Midbrain (tissue), 1 donor: ENCODE measurements at places on chromosomes 3 and 15.
A peak's percentile ranks its signal among the peaks of the same experiment; 100 is the strongest.

DNA sequence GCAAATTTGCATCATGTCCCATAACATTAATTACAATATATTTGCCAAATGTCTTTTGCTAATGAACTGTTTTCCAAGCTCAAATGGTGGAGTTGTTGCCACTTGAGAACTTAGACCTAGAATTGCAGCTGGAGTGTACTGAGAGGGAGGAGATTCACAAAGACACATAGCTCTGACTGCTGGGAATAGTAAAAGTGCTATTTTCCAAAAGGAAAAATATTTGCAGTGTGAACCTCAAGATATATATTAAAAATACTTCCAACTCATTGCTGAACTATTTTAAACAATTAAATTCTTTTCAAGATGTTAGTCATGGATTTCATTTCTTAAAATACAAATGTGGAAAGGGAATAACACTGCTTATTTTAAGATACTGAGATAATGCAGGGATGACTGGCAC, 666.8 kb upstream of the ARPP21 start:
- no peak for DNase-seq

DNA sequence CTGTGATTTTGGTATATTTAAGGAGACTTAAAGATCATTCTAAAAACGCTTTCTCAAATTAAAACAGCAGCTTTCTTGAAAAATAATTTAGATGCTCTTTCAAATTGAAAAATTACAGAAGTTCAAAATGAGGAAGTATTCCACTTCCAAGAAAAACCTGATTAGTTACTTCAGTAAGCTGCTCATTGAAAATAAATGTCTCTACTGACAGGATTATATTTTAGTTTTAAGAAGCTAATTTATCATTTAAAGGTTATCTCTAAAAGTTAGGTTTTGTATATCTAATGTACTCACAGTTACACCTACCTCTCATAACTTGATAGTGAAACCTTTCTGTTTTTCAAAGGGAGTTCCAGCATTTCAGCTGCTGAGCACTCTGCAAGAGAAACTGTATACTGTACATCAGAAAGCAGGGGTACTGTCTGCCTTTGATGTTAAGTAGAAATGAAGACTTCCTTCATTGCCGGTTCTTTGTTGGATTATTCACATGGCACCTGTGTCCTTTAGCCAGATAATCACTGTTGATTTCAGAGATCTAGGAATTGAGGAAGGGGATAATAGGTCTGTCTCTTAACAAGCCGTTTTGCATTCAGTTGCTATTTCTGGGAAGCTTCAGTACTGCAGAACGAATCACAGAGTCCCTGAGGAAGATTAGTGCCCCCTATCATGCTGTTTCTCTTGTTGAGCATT, 161.6 kb downstream of the TCF12 start:
- no peak for DNase-seq

- DNase-seq: no peak
Measured at GRCh38 chr3:149462581-149463011, 11.9 kb upstream of the TM4SF4 start.

DNA sequence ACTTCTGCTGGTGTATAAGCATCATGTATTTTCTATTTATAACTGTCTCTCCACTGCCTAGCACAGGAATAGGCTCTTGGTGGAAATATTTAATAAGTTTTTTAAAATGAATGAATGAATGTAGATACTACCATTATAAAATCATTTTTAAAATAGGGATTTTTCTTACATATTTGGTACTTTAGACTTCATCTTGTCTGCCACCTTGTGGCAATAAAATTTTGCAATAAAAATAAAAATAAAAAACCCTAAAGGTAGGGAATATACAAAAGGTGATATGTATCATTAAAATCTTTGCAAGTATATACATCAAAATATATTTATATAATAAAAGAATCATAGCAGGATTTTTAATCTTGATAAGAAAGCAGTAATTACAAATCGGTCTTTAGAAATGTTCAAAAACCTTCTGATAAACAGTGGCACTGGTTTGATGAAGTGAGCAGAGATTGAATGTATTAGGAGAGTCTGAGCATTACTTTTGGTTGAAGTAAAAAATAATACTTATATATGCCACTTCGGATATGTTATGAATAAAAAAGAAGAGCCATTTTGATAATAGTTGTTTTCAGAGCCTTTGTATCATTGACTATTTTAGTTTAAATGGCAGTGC, 95.2 kb downstream of the SPATA16 start:
- no peak for DNase-seq

GRCh38 chr15:87549296-87549695, 707.2 kb downstream of the NTRK3 start:
- no peak for DNase-seq

DNA sequence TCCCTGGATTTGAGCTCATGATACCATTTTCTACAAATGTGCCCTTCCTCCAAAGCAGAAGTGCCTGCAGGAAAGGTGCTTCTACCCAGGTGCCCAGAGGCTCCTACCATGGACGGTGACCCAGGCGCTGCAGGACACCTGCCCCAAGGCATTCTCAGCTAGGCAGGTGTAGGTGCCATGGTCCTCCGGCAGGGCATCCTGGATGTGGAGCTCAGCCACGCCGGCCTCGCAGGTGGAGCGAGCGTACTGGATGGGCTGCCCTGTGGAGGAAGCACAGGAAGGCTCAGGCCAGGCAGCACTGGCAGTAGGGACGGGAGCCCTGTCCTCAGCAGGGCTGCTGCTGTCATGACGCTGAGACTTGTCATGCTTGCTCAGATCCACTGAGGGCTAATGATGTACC, 137.2 kb upstream of the HACD2 start:
- DNase-seq: no peak

DNA sequence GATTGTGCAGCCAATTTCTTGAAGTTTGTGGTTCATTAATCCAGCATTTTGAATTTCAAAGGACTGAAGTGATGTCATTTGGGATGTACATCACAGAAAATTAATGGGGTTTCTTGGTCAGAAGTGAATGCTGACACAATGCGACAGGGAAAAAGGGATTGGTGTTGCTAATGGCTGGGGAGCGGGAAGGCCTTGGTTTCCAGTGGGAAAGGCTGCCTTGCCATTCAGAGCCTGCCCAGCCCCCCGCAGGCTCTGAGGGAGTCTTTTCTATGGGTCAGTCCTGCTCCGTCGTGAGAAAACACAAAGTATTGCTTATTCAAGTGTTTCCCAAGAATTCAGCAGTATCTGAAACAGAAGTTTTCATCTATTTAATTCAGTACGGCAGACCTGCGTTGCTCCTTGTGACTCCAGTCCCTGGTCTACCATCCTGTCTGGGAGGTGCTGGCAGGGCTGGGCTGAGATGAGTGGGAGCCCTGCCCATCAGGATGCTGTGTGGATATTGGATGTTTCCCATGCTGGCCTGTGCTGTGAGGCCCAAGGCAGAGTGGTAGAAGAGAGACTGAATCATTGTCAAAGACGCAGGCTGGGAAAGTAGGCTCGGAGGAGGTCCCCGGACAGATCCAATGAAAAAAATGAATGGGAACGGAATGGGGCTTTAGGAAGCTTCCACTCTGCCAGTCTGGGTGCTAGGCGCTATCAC, 111.2 kb upstream of the KLHL25 start:
- DNase-seq: no peak

DNA sequence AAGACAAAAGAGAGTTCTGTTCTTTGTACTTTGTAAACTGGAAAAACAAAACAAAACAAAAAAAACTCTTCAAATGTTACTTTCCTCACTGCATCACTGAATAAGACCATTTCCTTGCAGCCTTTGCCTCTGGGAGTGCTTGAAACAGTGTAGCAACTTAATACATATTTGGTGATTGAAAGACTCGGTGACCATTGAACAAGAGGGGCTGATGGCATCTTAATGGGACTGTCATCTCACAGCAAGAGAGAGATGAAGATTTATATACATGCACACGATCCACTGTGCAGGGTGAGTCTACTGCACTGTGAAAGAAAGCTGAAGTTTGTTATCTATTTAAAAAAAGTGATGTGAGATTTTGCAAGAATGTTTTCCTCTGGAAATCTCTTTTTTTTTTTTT, 111.9 kb upstream of the KLHL25 start:
- DNase-seq: no peak

GRCh38 chr3:145798696-145799537, 362.1 kb downstream of the PLOD2 start:
- peak; percentile 1 for DNase-seq

DNA sequence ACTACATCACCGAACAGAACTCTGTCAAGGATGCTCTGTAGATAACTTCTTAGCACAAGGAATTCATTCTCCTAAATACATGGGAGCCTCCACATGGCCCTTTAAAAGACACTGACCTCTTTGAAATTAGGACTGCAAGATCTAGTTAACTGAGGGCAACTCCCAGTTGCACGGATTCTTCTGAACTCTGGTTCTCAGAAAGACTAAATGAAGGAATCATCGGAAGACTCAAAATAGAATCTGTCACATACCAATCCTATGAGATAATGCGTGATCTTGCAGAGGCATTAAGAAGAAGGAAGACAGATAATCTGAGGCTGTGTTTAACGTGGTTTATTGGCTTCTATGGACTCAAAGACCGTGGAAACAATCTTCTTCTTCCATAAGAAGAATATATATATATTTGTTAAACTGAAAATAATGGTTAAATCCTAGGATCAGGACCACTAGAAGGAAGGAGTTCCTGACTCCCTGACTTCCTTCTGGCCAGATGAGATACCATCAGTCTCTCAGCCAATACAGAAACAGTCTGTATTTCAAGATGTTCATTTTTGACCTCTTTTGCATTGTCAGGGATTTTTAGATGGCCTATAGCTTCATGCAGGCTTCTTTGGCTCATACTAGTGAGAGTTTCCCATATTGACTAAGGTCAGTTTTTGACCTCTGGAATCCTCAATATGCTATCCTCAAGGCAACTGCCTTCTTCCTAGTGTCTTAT, 33.9 kb upstream of the TBC1D23 start:
- no peak for DNase-seq

- no peak for DNase-seq
Measured at GRCh38 chr3:43405888-43406642, 119.7 kb downstream of the SNRK start.

DNA sequence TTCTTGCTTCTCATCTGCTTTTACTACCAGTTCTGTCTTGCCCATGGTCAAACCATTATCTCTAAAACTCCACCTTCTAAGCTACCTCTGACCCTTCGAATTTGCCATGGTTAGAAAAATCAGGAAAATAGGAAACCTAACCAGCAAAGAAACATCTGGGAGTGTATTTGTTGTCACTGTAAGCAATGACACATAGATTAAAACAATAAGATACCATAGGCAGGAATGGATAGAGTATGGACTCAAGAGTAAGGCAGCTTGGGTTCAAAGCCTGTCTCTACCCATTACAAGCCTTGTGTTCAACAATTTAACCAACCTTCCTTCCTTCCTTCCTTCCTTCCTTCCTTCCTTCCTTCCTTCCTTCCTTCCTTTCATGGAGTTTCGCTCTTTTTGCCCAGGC, 34.9 kb downstream of the CRTC3 start:
- DNase-seq: no peak

- DNase-seq: no peak
Measured at GRCh38 chr15:33089878-33090757, 104.4 kb downstream of the FMN1 start.

DNA sequence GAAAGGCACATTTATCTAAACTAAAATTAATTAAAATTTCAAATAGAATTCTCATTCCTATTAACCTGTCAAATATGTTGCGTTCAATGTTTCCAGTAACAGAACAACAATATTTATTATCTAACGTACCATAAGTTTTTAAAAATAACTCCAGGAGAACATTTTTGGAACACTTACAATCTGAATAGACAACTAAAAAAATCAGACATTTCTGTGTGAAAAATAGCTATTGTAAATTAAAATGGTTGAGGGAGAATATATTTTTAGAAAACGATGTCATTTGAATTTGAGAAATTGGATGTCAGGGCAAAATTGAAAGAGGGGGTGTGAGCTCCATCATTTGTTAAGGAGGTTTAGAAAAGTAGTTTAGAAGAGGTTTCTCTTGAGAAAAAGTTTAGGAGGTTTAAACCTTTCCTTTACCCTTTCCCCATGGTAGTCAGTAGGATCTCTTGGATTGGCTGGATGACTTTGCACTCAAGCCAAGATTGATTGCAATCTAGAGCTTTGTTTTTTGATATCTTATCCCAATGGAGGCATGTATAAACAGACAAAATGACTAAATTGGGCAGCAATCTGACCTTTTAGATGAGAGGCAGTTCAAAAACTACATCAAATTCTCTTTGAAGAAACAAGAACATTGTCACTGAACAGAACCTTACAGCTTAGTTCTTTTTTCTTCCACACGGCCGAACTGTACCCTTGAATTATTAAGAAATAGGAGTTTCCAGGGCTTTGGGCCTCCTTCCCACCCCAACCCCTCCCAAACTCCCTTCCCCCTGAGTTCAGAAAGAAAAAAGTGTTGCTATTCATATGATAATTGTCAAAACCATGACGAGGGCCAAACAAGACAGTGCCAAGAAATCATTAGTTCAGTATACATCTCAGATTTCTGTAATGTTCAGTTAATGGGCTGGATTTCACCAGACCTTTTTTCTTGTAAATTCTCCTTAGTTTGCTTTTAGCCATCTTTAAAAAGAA, 79.7 kb upstream of the CDIN1 start:
- DNase-seq: no peak

DNA sequence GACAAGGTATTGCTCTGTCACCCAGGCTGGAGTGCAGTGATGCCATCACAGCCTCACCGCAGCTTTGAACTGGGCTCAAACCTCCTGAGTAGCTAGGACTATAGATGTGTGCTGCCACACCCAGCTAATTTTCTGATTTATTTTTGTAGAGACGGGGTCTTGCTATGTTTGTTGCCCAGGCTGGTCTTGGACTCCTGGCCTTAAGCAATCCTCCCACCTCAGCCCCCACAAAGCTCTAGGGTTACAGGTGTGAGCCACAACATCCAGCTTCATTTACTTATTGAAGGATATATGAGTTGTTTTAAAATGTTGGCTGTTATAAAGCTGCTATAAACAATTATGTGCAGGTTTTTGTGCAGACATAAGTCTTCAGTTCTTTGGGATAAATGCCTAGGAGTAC, 62.2 kb downstream of the SEC22A start:
- no peak for DNase-seq

DNA sequence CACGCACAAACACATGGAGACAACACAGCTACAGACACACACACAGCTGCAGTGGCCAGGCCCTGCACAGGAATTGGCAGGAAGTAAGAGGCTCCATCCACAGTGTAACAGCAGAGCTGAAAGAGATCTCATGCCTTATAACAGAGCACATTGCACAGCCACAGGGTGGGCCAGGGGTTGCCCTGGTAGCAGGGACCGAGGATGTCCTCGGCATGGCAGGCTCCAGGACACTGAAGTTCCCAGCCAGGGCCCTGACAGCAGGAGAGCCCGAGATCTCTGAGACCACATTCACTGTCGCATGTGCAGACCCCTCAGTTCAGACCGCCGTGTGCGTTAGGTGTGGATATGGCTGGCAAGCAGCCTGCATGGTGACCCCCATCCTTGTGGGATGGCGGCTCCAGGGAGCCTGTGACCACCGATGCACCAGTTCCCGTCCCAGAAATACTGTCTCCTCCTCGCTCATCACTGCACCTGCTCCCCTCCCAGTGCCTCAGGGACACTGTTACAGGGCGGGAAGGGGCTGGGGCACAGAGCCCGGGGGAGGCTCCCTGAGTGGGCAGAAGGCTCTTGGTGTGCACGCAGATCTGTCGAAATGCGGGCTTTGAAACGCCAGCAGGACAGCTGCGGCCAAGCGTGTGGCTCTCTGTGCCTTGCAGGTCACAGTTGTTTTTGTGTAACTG, 1.5 kb upstream of the OCA2 start:
- DNase-seq: no peak
